ENCODE measurements at places on chromosomes 1 and 21.
A peak's percentile ranks its signal among the peaks of the same experiment; 100 is the strongest.

GRCh38 chr1:186845576-186846210 is 16.9 kb downstream of the PLA2G4A start:
- no peak for DNase-seq

- DNase-seq, result no peak
Measured at GRCh38 chr1:111592389-111593361, 26.9 kb upstream of the RAP1A start.

DNA sequence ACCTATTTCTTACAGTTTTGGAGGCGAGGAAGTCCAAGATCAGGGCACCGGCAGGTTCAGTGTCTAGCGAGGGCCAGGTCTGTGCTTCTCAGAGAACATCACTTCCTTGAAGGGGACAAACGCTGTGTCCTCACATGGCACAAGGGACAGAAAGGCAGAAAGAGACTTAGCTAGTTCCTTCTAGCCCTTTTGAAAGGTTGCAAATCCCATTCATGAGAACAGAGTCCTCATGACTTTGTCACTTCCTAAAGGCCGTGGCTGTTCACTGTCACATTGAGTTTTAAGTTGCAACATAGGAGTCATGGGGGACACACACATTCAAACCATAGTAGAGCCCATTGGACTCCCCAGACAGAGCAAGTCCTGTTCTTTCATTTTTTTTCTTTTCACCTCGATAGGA is 27.4 kb downstream of the PER3 start:
- DNase-seq, result no peak

DNA sequence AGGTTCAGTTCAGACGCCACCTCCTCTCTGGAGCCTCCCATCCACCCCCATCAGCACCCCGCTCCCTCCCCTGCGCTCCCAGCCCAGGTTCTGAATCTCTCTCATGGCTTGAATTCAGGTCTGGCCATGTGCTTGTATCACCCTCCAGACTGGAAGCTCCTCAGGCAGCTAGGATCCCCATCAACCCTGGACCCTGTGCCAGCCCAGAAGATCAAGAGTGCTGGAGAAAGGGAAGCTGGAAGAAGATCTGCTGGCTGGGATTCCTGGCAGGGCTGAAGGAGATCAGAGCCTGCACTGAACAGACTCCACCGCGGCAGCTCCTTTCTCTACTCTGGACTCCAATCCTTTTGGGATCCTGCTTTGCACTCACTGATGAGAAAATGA is 11.7 kb upstream of the TINAGL1 start:
- DNase-seq, result no peak

GRCh38 chr1:209672705-209673630 is 2.2 kb upstream of the G0S2 start:
- DNase-seq, result no peak

DNA sequence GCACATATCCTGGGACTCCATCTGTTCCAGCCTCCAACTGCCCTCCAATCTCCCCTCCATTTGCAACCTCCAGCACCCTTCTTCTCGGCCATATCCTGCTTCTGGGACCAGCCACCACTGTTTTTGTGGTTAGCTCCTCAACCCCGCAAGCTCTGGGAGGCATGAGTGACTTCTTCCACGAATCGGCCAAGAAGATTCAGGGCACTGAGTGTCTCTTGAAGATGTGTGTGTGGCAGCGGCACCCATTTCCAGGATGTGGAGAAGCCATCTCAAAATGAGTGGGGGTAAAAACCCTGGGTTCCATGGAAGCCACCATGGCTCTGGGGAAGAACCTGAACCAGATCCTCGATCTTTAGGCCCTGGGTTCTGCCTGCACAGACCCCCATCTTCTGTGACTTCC is 194.6 kb downstream of the SLC45A1 start:
- no peak for DNase-seq

GRCh38 chr1:150798525-150798924 is 9.5 kb downstream of the CTSK start:
- DNase-seq, result peak; percentile 19

DNA sequence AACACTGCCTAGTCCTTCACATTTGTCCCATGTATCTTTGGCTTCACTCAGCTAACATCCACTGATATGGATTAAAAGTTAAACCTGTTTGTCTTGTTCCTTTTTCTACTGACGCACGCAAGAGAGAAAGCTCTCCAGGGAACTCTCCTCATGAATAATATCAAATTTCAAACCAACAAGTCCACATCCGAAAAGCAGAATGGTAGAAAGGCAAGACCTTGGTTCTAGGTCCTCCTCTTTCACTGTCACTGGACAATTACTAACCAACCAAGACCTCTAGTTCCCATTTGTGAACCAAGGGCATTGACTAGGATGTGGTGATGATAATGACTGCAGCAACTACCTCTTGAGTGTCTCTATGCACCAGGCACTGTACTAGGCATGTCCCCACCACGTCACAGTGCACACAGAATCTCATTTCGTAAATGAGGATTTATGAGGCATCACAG is 8.4 kb downstream of the PLPP3 start:
- DNase-seq, result no peak

GRCh38 chr1:164602101-164602422 is 43.1 kb downstream of the PBX1 start:
- no peak for DNase-seq

GRCh38 chr1:180343921-180344769 is 114.1 kb downstream of the LHX4 start:
- DNase-seq, result peak; percentile 84

GRCh38 chr1:213987422-213987926 is 299 bp upstream of the PROX1 start:
- DNase-seq, result peak; percentile 71

DNA sequence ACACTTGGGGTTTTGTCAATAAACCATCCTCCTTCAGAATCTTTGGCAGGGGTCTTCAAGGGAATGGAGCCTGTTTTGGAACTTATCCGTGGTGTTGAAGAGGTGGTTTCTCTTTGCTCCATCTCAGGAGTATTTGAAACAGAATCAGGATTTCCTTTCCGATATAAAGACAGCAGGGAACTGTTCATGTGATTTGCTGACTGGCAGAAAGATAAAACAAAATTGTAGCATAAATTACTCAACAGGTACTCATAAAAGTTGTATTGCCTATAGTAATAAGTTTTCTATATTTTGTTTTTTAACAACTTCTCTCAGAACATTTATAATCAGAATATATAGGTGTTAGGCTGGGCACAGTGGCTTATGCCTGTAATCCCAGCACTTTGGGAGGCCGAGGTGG is 21.9 kb downstream of the NVL start:
- DNase-seq, result no peak

- DNase-seq, result peak; percentile 12
Measured at GRCh38 chr1:18927082-18927653, 24.8 kb upstream of the ALDH4A1 start.

- DNase-seq, result no peak
Measured at GRCh38 chr1:97870589-97870988, 50.2 kb downstream of the DPYD start.

DNA sequence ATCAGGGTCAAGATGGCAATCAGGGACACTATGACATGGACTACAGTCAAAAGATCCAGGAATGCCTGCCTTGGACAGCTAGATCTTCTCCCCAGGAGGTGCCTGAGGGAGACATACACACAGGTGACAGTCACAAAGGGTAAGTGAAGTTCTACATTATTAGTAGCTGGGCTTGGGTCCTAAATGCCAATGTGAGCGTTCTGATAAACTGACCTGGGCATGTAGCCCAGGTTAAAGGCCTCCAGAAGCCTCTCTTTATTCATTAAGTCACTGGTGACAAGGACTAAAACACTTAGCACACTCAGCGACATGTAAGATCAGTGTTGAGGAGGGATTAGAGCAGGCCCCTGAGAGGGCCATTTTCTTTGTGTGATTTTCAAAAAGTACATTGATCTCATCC is 48.9 kb upstream of the HSD17B7 start:
- no peak for DNase-seq

GRCh38 chr1:42955311-42956063 is 3.2 kb downstream of the SLC2A1 start:
- DNase-seq, result no peak

DNA sequence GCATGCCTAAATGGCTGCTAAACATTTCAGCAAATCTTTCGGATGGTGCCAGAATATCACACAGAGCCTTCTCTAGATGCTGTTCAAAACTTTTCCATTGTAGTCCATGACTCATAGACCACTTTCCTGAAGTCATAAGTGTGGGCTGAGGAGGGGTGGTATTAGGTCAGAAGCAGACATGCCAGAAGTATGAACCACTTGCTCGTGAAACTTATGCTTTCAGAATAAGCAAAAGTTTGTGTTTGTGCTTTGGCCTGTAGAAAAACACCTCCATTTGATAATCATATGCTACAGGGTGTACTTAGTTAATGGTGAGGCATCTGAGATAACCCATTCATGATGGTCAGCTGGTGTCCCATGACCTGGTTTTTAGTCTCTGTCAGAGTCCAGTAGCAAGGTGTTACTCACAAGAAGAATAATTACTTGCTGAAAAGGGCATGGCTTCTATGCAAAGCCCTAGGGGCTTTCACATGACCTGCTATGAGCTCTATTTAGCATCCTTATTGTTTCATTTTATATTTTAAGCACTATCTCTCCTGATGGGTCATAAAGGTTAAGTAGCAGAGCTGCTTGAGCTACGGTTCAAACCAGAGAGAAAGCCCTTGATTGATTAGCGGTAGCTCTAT is 183.1 kb upstream of the IVNS1ABP start:
- DNase-seq, result no peak

GRCh38 chr1:205579711-205580110 is 52.1 kb downstream of the ELK4 start:
- DNase-seq, result no peak

DNA sequence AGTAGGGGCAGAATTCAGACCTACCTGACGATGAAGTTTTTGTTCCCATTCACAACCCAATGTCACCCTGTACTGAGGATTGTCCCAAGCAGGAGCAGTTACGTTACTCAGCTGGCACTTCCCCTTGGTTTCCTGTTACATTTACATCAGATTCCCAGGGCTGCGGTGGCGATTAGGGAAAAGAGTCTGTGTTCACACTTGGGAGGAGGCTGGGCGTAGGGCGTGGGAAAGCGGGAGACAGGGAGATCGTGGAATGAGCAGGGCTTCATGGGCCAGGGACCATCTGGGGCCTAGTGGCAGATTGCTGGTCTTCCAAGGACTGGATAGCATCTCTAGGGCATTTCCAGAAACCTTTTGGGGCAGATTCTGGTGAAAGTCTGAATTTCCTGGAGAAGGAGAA is 39.0 kb downstream of the TBX19 start:
- DNase-seq, result no peak

GRCh38 chr21:45540601-45540970 is 1.7 kb downstream of the SLC19A1 start:
- no peak for DNase-seq

DNA sequence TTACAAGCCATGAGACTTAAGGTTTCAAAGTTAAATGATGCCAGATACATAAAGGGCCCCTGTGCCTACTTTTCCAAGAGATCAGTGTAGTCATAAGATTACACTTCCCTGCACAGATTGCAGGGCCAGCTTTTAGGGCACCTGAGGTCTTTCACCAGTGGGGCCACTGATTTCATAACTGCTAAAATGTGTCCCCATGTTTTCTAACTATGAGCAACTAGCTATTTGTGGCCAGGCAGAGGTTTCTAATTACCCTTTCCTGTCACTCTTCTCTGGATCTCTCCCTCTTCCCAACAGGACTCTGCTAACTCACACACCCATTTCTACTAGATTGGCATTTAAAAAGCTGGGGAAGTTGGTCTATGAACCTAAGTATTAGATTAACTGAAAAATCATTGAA is 207.1 kb upstream of the SGIP1 start:
- DNase-seq, result no peak

DNA sequence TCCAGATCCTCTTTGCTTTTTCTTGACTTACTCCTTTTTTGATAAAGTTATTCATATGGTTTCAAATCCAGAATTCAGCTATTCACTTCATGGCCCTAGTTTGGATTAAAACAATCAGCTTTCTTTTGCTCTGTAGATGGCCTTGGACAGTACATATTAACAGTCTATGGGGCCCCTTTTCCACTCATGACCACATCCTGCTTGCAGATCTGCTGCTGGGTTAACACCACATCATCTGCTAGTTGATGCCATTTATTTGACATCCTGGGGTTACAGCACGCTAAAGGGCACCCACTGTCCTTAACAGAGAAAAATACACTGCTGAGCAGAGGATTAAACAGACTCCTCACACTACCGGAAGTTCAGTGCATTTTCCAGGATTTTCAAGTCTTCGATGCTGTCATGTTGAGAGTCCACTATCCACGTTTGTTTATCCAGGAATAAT is 941 bp upstream of the IFI16 start:
- DNase-seq, result no peak

GRCh38 chr1:46521414-46521813 is 30.0 kb downstream of the KNCN start:
- DNase-seq, result no peak

GRCh38 chr1:12163210-12163609 is 3.6 kb upstream of the TNFRSF1B start:
- DNase-seq, result no peak

DNA sequence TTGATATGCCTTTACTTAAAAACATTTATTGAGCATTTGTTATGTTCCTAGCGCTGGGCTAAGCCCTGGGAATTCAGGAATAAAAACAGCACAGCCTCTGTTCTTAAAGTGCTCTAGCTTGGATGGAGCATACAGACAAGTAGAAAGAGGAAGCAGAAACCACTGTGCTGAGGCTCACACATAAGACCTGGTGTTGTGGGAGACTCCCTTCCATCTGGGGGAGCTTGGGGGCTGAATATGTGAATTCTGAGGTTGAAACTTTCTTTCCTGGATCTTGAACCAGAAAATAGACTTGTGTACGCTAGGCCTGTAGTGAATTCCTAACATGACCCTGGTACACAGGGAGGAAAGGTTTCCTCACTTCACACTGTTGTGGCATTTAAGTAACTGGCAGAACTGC is 209.9 kb downstream of the ZNF326 start:
- DNase-seq, result no peak

DNA sequence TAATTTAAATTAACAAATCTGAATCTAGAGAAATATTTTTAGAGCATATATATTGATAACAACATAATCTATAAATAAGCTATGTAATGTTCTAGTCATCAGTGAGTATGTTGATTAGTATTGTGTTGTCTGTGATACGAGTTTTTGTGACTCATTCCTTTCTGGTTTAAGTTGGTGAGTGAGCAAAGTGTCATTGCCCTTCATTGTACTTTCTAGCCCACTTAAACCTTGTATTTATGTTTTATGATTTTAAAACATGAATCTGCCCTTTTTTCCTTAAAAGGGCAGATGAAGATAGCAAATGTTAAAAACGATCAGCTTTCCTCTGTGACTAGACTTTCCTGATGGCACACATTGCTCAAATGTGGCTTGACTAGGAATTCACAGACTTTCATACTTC is 38.5 kb downstream of the MACO1 start:
- no peak for DNase-seq

DNA sequence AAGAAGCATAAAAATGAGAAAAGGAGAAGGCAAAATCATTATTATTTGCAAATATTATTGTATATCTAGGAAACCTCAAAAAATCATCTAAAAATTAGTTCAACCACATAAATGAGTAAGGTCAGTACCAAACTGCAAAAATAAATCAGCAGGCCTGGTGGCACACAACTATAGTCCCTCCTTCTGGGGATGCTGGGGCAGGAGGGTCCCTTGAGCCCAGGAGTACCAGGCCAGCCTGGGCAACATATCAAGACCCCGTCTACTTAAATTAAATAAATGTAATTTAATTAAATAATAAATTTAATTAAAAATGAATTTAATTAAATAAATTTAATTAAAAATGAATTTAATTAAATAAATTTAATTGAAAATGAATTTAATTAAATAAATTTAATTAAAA is 40.3 kb upstream of the TRIM67 start:
- no peak for DNase-seq

- no peak for DNase-seq
Measured at GRCh38 chr1:175708787-175709186, 34.6 kb downstream of the TNR start.

Data from SHP77 treated with DMSO at 0.1 percent for 48 hours (cell line).